ENCODE measurements at places on chromosomes 2 and 18.

GRCh38 chr2:191691016-191691735 is 13.2 kb downstream of the NABP1 start:
- DNase-seq = no peak

- DNase-seq = no peak
These were observed 78.3 kb downstream of the VWC2L start for GRCh38 chr2:214489181-214489580.

DNA sequence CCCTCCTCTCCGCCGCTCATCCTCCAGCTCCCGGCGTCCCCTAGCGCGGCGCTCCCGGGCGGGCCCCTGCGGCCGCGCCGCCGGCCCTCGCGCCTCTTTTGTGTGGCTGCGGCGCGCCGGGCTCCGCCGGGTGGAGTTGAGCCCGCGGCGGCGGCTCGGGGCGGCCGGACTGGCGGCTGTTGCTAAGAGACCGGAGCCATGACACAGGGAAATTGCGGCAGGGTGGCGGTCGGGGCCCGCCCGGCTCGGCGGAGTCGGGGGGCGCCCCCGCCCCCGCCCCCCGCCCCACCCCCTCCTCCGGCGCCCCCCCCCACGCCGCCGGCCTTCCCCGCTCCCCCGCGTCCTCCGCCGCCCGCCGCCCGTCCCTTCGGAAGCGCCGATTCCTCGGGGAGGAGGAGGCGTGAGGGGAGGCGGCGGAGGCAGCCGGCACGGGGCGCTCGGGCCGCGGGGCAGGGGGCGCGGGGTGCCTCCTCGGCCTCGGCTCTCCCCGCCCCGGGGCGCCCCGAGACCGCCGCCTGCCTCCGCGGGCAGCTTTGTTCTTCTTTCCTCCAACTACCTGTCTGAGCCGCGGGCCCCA is at the start of gene TMEM200C:
Gene TMEM200C, minus strand, starts transcription at position 224 of the 577 bp plus-strand sequence. CDS start 3,459 bp downstream, outside the sequence.
- peak; percentile 38 for DNase-seq

DNA sequence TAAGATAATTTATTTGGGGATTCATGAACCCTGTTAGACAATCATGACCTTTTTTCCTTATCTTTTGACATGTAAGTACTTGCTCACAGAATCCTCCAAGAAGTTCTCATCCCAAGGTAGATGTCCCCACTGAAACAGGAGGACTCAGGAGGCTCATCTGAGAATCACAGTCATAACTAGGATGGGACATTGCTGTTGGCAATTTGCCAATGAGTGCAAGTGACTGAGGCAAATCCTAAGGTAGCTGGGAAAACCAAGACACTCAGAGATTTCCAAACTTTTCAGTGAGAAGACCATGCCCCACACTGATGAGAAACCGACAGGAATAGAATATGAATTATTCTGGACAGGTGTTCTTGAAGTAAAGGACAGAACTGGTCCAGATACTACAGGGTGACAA is 735.0 kb downstream of the TMEM182 start:
- DNase-seq = no peak

DNA sequence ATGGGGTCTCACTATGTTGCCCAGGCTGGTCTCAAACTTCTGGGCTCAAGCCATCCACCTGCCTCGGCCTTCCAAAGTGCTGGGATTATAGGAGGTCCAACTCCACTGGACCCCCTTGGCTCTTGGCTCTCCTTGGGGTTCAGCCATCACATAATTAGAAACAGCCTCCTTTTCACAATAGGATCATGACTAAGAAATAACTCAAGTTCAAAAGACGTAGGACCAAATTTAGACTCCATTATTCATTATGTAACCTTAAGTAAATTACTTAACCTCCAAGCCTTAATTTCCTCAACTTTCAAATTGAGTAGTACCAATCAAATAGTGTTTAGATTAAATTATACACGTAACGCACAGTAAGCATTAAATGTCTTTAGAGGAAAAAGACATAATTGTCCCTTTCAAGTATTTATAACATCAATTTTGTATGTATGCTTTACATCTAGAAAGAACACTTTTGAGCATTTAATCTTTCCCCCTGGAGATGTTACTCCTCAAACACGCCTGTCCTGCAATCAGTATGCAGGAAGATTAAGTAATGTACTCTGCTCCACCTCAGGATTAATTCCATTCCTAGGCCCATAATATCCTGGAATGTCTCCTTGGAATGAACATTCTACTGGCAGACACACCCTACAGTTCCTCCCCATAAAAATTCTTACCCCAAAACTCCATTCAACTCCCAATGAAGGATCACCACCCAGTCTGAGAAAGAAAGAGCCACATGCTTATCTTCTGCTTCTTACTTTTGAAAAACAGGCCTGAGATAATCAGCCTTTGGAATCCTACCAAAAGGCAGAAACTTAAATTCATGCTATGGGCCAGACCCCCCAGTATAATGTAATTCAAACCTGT is 49.1 kb downstream of the COBLL1 start:
- DNase-seq = no peak

- DNase-seq = no peak
These were observed 195.5 kb downstream of the CDCA7 start for GRCh38 chr2:173550143-173550542.

GRCh38 chr18:23498877-23499276 is 4.4 kb upstream of the RMC1 start:
- peak; percentile 47 for DNase-seq

DNA sequence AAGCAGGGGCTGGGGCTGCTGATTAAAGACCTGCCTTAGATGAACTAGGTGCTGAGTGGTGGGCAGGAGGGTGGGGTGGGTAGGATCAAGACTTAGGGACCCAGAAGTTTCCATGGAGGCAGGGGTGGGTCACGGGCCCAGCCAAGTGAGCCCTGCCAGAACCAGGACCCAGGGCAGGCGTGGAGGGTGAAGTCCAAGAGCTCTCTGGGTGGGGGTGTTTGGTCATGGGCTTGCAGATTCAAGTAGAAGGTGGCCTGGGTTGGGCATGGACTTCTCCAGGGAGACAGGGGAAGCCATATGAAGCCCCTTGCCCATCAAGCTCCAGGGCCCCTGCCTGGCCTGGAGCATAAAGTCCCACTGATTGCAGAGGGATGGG is 168.8 kb downstream of the SMAD7 start:
- peak; percentile 37 for DNase-seq

DNA sequence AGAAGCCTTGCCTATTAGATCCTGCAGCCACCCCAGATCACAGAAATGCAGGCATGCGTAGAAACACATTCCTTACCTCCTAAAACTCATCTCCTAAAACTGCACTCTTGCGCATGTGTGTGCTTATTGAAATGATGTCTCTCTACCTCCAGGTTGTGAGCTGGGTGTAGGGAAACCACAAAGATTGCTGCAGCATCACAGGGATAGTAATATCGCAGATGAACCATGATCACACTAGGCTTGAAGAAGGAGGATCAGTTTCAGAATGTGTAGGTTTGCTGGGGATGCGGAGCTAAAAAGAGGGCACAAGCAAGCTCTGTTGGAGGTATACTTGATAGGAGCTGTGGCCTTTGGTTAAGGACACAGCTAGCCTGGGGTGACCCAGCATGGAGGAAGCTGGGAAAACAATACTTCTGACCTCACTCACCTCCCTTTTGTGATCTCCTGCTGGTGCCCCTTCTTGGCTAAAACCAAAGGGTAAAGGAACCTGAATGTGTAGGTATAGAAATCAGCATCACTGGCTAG is 118.8 kb downstream of the SETBP1 start:
- DNase-seq = no peak

DNA sequence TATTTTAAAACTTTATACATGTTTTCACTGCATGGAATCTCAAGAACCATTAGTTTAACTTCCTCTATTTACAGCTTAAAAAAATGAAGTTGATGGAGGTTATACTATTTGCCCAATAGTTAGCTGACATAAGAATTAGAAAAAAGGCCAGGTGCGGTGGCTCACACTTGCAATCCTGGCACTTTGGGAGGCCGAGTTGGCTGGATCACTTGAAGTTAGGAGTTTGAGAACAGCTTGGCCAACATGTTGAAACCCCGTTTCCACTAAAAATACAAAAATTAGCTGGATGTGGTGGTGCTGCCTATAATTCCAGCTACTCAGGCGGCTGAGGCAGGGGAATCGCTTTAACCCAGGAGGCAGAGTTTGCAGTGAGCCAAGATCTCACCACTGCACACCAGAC is 125.1 kb upstream of the CDH19 start:
- DNase-seq = peak; percentile 54

DNA sequence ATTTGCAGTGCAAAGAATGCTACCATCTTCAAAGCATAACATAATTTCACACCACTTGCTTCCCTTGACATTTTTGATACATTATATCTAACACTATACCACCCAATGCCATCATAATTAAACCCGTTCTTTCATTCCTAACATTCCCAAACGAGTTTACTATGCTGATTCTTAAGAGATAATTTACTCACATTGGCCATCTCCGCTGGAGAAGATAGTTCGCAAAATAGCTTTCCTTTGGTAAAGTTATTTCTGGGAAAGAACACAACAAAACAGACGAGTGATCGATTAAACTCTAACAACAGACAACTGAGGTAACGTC is 716 bp downstream of the MMADHC start:
- no peak for DNase-seq

GRCh38 chr2:134361648-134362047 is 107.8 kb downstream of the MGAT5 start:
- DNase-seq = no peak

- DNase-seq = no peak
These were observed 383.6 kb upstream of the GYPC start for GRCh38 chr2:126272401-126272800.

DNA sequence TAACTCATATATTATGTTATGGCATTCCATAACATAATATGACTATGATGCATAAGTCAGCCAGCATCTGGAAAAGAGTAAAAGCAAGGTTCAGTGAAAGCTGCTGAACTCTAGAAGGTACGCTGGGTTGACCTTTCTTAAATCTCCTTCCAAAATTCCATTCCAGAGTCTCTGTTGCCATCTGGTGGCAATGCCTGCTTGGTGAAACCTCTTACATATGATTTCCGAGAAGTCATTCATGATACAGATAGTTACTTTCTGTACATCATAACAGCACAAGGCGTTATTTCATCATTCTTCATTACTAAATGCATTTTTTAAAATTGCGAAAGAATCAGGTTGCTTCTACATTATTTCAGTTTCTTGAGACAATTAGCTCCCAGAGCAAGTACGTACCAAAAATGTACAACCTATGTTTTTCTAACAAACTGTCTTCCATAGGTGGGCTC is 7.0 kb upstream of the EPG5 start:
- DNase-seq = no peak

DNA sequence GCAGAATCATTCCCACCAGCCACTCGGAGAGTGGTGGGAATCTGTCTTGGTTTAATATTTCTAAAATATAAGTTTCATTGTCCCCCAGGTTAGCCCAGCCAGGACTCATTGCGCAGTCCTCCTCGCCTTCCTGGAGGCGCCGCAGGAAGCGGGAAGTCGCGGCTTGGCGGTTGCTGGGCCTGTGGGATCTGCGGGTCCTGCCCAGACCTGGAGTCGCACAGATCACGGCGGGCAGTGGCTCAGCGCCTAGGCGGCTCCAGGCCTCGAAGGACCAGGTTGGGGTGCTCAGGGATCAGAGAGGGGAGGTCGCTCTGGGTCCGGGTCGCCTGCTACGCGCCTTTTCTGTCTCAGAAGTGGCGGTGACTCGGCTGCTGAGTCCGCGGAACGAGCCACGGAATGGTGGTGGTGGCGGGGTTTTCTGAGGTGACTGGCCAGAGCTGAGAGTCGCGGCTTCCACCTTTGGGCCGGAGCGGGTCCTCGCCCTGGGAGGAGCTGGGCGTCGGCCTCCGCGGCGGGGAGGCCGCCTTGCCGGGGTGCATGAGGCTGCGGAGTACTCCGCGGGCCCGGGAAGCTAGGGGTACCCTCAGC is 2.6 kb downstream of the HOXD3 start:
- DNase-seq = no peak

DNA sequence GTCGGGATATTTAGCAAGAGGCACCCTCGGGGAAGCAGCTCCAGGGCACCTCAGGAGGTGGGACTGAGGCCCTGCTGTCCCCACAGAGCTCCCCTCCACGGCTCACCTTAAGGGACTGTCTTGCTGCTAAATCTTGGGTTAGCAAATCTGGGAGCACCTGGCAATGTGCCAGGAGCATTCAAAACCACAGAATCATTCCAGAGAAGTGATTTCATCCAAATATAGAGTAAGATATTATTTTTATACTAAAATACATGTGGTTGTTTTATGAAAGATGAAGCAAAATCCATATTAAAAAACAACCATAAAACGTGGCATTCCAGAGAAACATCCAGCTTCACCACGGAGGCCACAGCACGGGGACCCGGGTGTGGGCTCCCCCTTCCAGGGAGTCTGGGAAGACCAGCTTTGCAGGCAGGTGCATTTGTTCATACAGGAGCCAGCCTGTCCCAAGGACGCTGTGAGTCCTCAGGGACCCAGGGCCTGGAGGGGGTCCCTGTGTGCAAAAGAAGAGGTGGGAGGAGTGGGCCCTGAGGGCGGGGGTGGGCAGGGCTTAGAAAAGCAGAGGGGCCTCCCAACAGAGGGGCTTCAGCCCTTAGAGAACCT is 16.3 kb downstream of the HS1BP3 start:
- no peak for DNase-seq

DNA sequence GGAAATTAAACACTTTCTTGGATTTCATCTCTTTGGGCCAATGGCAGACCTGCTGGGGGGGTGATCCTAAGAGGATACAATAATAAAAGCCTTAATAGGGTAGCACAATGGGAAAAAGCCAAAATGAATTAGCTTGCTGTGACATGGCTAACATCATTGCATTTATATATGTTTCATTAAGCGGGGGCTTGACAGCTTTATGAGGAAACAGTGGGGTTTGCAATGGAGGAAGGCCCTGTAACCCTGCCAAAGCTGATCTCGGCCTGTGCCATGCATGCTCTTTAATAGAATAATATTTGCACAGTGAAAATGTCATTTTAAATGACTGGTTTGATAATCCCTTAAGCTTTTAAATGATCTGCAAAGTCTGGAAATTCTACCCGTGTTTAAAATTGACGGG is 291.5 kb downstream of the SLC4A3 start:
- DNase-seq = no peak

DNA sequence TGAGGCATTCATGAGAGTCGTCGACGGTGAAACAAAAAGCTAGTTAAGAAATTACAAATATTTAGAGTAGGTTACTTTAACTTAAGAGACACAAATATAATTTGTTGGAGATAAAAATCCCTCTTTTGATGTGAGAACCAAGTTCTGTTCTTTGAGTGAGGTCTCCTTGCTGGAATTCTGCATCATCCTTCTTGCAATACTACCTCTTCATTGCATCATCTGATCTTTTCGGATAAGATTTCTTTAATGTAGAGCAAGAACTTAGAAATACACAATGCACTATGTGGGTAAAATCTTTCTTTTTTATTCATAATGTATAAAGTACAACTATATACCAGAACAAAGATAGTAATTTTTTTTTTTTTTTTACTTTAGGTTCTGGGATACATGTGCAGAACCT is 118.4 kb downstream of the ARL4C start:
- no peak for DNase-seq

GRCh38 chr2:238908960-238909951 is 61.4 kb downstream of the TWIST2 start:
- peak; percentile 66 for DNase-seq

GRCh38 chr2:174177316-174177890 is 70.9 kb downstream of the OLA1 start:
- DNase-seq = no peak

DNA sequence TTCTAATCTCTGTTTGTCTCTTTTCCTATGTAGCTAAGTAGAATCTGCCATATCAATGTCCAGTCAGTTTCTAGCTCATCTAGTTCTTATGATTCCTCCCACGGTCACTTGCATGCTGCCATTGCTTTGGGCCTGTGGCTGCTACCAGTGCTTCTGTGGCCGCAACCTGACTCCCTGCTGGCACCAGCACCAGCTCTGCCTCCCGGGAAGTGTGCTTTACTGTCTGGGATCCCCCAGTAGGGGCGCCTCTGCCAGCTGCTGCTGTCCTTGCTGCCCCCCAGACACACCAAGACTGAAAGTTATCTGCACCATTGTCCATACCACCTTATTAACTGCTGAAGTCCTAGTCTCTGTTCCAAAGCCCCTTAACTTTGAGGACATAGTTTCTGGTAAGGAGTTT is 56.3 kb downstream of the RAPGEF4 start:
- DNase-seq = no peak
